Pancreas (tissue), 10 donors: ENCODE measurements at places on chromosomes 6 and 20.

GRCh38 chr6:64175296-64175695 is 539.7 kb downstream of the PHF3 start:
- no peak for DNase-seq

DNA sequence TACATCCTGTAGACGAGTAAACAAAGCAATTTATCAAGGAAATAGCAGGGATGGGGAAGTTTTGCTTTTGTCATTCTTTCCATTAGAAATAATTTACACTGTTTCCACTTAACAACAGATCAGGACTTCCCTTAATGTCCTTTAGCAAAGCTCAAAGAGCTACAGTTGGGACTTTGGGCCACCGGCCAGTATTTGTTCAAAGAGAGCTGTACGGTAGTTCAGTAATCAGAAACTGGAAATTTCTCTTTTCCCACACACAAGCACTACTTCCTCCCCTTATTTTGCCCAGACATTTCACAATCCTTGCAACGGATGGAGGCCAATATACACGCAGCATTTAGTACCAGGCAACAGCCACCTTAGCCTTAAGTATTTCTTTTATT is 12.1 kb upstream of the HINT3 start:
- peak; percentile 80 for DNase-seq

- DNase-seq = no peak
Observed at GRCh38 chr6:52788478-52788877, 15.1 kb downstream of the GSTA1 start.

- no peak for DNase-seq
Observed at GRCh38 chr6:7154341-7155139, 46.8 kb downstream of the RREB1 start.

DNA sequence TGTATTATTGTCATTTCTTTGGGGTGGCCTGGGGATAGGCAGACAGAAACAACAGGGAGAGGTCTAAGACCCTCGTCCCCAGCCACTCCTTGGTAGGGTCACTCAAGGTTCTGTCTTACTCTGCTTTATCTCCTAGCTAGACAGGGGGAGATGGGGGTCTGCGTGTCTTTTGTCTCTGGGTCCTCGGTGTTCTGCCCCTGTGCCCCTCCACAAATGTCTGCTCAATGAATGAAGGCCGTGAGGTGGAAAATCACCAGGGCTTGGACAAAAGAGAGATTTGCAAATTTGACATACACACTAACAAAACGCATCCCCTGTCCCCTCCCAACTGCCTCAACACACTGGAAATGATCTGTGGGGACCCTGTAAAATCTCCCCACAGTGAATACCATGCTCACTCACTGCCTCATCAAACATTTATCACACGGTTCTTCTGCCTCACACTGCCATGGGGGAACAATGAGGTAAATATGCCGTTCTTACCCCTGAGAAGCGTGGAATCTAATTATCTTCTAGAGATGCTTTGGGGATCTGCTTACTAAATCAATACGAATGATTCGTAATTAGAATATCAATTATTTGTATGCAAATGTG is 13.2 kb upstream of the VAPB start:
- no peak for DNase-seq

DNA sequence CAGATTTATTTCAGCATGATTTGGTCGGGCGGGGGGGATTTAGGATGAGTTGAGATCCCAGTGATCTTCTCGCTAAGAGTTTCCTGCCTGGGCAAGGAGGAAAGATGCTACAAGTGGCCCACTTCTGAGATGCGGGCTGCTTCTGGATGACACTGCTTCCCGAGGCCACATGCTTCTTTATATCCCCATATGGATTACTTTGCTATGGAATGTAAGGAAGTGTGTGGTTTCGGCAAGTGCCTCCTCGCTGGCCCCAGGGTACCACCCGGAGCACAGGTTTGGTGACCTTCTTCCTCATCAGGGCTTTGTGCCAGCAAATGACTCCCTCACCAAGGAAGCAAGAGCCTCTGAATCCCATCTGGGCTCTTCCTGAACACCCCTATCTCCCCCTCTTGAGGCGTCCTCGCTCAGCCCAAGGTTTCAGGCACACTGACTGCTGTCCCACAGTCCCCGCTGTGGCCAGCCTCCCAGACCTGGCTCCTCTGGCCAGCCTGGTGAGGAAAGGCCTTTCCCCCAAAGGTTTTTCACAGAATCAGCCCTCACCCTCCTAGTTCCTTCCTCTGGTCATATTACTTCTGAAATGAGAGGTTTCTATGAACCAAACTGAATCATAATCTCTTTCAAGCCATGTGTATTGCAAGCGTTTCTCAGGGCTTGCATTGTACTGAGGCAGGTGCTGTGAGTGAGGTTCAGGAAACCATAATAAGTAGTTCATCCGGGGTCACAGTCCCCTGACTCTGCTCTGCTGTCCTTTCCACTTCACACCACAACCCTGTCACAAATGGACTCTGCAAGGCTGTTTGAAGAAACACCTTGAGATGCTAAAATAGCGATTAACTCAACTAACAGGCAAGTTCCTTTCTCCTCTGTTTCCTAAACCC is 41.7 kb upstream of the IL17A start:
- DNase-seq = no peak

DNA sequence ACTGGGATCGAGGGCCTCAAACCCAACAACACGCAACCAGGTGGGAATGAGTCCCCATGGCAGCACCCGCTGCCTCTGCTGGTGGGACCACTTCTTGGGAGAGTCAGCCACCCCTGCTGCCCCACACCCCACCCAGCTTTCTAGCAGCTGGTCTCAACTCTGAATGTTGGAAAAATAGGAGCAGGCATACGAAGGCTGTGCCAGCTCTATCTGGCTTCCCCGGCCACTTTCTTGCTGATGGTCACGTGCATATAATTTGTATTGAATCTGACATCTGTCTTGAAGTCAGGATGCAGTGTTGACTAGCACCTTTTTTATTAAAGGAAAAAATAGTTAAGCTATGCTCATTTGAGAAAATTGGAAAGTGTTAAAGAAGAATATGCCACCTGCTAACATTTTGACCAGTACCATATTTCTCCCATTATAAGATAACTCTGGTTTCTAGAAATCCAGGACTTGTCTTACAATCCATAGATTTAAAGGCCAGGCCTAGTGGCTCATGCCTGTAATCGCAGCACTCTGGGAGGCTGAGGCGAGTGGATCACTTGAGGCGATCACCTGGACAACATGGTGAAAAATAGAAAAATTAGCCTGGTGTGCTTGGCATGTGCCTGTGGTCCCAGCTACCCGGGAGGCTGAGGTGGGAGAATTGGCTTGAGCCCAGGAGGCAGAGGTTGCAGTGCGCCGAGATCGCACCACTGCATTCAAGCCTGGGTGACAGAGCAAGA is 26.9 kb upstream of the MAPRE1 start:
- no peak for DNase-seq

- DNase-seq = no peak
Observed at GRCh38 chr20:63084563-63084927, 77.8 kb upstream of the BHLHE23 start.

DNA sequence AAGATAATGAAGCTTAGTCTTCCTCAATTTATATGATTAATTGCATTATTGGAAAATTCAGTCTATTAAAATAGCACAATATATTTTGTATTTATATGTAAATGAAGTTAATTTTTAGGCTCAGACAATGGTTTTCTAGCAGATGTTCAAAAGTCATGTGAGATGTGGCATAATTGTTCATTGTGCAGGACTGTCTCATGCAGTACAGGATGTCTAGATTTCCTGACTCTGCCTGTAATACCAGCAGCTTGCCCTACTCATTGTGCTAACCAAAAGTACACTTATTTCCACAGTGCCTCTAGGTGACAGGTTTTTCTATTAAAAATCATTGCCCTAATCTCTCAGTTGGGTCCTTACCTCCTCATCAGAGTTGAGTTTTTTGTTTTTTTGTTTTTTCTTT is 12.4 kb downstream of the RALGAPB start:
- DNase-seq = no peak

- DNase-seq = no peak
Observed at GRCh38 chr20:38215194-38216182, 45.0 kb downstream of the KIAA1755 start.

DNA sequence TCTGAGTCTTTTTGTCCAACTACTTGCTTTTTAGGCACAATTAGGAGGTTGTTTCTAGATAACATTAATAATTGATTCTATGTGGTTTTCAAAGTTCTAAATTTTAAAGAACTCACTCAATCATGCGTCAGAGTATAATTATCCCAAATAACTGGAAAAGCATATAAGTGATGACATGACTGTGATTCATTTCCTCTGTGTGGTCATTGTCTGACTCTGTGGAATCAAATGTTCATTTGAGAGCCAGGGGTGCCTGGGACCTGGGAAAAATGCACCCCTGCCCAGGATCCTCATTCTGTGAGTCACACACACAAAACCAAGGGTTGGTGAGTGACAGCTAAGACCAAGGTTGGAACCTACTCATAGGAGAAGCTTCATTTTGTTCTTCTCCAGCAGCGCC is 127.1 kb upstream of the MLIP start:
- no peak for DNase-seq

- no peak for DNase-seq
Observed at GRCh38 chr6:19839237-19839546, 2.0 kb downstream of the ID4 start.

GRCh38 chr20:61596687-61597330 is 344.7 kb downstream of the CDH4 start:
- no peak for DNase-seq

DNA sequence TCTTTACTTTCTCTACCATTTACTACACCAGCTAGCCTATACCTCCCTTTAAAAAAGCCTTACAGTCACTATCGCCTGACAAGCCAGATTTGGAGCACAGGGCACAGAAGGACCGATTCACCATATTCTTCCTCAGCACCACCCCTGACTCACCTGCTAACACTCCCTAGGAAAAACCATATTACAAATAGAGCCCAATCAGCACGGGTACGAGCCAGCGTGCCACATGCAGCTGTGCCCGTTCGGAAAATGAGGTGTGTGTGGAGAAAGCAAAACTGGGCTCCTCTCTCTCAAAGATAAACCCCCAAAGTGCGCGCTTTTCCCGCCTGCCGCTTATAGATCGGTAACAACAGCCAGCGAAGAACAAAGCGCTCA is 1.2 kb downstream of the SYNCRIP start:
- DNase-seq = no peak

DNA sequence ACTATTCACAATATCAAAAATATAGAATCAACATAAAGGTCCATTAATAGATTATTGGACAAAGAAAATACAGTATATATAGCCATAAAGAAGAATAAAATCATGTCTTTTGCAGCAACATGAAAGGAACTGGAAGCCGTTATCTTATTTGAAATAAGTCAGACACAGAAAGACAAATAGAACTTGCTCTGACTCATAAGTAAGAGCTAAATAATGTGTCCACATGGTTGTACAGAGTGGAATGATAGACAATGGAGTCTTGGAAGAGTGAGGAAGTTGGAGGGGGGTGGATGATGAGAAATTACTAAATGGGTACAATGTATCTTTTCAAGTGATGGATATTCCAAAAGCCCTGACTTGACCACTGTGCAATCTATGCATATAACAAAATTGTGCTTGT is 613.5 kb downstream of the PHF3 start:
- no peak for DNase-seq

DNA sequence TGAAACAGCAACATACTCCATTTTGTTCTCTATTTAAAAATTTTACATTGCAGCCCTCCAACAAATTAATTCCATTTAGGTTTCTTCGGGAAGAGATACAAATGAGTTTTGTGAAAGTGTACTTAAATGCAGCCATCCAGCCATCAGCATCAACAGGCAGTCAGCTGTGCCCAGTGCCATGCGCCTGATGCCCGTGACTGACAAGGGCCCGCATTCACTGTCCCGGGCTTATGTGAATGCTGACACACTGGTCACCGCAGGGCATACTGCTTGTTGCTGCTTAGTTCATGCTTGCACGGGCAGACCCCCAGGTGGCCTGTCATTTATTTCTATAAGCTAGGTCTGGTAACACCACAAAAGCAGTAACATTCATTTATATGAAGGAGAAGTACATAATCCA is 224.9 kb upstream of the QKI start:
- no peak for DNase-seq

DNA sequence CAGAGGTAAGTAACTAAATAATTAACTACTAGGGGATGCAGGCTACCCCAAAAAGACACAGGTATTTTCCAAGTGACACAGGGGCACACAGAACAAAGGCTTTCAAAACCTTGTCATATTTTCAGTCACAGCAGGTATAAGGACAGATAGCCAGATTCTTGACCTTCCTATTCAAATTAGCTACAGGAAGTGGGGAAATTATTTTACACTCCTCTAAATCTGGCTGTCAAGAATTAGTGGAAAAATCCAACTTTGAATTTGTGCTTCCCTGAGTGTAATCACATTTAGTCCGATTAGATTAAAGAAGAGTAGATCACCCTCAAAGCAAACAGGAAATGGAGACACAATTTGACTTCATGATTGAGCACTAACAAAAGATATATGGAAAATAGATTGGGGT is 60.6 kb downstream of the SYNE1 start:
- DNase-seq = no peak

GRCh38 chr6:30840935-30841643 is 43.2 kb upstream of the DDR1 start:
- DNase-seq = no peak

DNA sequence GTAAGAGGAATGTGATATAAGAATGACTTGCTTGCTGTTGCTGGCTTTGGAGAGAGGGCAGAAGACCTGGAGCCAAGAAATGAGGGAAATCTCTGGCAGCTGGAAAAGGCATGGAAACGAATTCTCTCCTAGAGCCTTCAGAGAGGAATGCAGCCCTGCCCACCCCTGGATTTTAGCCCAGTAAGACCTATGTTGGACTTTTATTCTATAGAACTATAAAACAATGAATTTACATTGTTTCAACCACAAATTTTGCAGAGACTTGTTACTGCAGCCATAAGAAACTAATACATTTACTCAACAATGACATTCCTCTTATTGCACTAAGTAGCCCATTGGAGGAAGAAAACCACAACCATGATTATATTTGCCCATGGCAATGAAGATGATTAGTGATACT is 39.5 kb upstream of the PREP start:
- no peak for DNase-seq

GRCh38 chr6:89623749-89624148 is 14.8 kb downstream of the LYRM2 start:
- DNase-seq = no peak

GRCh38 chr6:99378636-99379035 is 15.4 kb downstream of the COQ3 start:
- no peak for DNase-seq

DNA sequence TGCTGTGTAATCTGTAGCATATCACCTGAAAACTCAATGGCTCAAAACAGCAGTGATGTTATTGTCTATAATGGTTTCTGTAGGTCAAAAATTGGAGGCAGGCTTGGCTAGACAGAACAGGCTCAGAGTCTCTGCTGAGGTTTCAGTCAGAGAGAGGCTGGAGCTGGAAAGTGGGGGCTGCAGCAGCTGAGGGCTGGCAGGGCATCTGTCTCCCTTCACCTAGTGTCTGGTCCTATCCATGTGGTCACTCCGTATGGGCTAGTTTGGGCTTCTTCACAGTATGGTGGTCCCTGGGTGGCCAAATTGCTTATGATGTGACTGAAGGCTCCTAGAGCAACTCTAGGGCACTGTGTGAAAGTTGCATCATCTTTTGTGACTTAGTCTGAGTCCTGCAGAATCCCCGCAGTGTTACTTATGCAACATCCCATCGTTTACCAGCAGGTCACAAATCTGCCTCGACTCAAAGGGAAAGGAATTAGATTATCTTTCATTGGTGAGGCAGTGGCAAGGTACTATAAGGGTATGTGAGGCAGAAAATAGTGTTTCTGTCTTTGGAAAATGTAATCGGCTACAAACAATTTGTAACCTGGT is 497.0 kb downstream of the EPHA7 start:
- no peak for DNase-seq
